T-helper 9 cell (primary cell): ENCODE measurements at places on chromosomes 16 and 17.

- DNase-seq: no peak
These were observed 351.2 kb downstream of the UTP18 start for GRCh38 chr17:51611585-51611984.

- no peak for DNase-seq
These were observed 16.1 kb downstream of the TIMM22 start for GRCh38 chr17:1012823-1013728.

GRCh38 chr16:55643161-55643970 lies 12.4 kb upstream of the SLC6A2 start:
- DNase-seq: no peak

- DNase-seq: no peak
These were observed 160.1 kb upstream of the KIF2B start for GRCh38 chr17:53662608-53663007.

GRCh38 chr17:31538080-31538762 lies 146.7 kb downstream of the RAB11FIP4 start:
- no peak for DNase-seq

GRCh38 chr17:32746698-32747097 lies 130.2 kb downstream of the MYO1D start:
- no peak for DNase-seq

DNA sequence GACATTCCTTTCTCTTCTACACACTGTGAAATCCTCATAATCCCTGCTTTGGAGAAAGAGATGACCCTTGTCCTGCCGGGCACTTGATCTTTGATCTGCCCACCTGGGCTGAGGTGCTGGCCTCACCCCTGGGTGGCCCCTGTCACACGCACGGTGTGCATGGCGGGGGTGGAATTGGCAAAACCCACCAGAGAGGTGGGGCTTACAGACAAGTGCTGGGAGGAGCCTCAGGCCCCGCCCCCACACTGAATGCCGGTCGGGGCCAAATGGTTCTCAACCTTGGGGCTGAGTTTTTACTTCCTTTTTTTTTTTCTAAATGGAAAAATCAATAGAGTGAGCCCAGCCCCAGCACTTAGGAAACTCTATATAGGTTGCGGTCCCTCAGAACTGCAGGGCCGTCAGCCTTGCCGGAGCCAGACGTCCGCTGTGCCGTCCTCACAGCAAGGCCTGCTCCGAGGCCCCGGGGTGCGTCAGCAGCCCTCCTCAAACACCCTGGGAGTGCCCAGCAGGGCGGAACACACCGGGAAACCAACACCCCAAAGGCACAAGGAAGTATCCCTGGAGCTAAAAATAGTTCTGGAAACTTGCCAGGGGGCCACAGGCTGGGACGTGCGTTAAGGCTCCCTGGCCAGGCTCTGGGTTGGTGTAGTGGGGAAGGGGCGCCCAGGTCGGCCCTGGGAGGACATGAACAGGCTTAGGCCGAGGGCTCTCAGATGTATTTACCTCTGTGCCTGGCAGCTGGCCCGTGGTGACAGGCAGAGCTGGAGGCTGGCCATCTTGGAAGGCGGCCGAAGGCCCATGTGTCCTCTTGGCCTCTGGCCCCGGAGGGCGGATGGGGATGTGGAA lies 11.0 kb downstream of the GPRC5C start:
- DNase-seq: no peak

- DNase-seq: no peak
These were observed 14.2 kb upstream of the NFATC3 start for GRCh38 chr16:68070806-68071517.

DNA sequence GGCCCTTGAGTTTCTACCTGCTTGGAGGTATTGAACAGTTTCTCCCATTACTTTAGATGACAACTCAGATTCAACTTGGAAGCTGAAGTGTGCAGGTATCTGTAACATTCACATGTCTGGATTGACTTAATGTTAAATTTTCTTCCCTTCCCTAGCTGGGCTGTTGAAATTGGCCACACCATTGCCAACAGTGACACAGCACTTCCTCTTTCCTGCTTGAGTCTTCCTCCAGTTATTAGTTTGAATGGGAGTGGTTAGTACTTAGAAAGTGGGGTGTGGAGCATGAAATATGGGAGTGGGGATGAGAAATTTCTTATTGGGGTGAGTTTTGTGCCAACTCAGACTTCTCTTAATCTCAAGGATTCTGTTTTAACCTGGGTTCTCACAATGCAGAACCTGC lies 454.9 kb downstream of the KCNJ2 start:
- DNase-seq: no peak

DNA sequence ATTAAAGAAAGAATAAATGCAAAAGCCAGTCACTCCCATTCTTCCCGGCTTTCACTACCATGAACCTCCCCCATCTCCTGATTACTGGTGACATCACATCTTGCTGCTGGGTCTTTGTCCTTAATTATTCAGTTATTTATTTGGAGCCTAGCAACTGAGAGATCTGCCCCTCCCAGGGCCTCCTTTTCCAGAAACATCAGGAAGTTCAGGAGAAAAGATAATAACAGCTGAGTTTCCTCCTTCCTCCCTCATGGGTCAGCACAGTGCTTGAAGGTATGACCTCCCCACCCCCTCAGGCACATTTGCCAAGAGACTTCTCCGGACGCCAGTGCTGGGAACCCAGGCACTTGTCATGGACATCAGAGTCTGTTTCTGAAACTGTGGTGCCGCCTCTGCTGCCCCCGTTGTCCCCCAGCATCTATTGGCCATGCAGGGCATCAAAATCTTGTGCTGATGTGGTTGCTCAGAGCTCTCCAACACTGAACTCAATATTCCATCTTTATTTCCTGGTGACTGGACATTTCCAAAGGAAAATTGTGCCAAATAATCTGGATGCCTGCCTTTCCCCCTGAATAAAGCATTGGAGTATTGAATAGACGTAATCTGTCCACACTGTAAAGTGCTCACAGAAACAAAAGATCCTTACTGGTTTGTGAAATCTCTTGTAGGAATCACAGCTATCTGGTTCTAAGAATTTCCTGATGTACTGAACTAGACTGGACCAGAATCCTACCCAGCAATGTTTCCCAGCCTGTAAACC lies 71.8 kb downstream of the ZNF18 start:
- no peak for DNase-seq

GRCh38 chr17:56838687-56839086 lies 4.7 kb downstream of the DGKE start:
- no peak for DNase-seq

DNA sequence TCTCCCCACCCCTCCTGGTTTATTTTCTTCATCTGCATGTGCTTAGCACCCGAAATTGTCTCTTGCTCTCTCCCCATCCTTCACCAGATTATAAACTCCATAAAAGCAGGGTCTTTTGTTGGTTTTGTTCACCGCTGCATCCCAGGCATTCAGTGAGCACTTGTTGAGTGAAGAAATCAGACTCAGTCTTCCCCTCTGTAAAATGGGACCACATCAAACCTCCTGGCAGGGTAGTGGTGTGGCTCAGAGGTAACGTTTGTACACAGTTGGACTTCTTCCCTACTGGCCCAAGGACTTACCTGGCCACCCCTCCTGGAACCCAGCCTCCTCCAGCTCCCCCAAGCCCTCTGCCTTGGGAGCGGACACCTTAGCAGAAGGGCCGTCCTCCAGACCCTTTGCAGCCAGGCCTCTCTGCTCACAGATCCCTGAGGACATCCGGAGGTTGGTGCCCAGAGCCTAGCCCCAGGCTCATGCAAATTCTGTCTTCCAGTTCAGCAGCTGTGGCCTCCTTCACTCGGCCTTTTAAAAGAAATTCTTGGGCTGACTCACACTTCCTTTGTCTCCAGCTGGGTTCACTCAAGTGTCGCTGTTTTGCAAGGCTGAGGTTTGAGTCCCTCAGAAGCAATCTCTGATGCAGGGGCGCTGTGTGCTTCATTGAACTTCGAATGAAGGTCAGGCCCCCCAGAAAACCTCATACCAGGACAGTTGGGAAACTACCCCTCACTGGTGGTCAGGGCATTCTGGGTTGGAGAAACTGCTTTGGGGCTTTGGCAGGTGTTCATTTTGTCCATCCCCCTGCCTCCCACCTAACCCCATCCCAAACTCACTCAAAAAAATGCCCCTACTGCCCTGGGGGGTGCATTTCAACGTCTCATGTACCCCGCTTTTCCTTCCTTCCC lies 16.8 kb upstream of the RMI2 start:
- peak; percentile 14 for DNase-seq

GRCh38 chr17:279331-279730 lies 73.3 kb downstream of the RPH3AL start:
- DNase-seq: no peak

GRCh38 chr17:44990994-44991393 lies 22.9 kb upstream of the C1QL1 start:
- DNase-seq: no peak

GRCh38 chr16:80350061-80350460 lies 190.7 kb upstream of the DYNLRB2 start:
- no peak for DNase-seq

- no peak for DNase-seq
These were observed 408.6 kb downstream of the MAF start for GRCh38 chr16:79191933-79192332.

DNA sequence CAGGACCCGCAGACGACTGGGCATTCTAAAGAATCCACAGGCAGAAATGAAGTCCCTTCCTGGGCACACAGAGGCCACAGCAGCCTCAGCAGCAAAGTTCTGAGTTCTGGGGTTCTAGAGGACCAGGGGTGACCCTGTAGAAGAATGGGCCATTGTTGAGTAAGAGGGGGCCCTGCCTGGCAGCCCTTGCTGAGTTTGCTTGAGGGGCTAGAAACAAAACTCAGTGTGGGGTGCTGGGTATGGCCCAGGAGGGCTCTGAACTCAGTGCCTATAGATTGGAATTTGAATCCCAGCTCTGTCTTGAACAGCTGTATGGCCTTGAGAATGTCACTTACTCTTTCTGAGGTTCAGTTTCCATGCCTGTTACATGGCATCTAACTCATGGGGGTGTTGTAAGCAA lies at the start of gene PDILT:
Gene PDILT (minus strand): TSS at position 101 of the 400 bp plus-strand sequence. CDS start 5,437 bp downstream, outside the sequence.
- no peak for DNase-seq

- no peak for DNase-seq
These were observed 144.4 kb downstream of the GAS7 start for GRCh38 chr17:10053782-10054540.

- no peak for DNase-seq
These were observed 113.8 kb upstream of the CHMP6 start for GRCh38 chr17:80877729-80878303.

- no peak for DNase-seq
These were observed 121.0 kb downstream of the C16orf95 start for GRCh38 chr16:87196231-87196630.

- DNase-seq: no peak
These were observed 27.6 kb upstream of the PITPNA start for GRCh38 chr17:1590029-1590746.

DNA sequence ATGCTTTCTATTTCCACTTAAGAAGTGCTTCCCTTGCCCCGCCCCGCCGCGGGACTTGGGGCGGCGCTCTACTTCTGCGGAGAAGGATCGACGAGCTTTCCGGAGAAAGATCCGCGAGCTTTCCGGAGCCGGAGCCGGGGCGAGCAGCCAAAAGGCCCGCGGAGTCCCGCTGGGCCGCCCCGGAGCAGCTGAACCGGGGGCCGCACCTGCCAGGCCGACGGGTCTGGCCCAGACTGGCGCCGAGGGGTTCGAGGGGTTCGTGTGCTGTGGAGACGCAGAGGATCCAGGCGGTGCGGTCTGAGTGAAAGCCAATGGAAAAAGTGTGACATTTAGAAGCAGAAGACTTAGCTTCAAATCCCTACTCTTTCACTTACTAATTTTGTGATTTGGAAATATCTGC lies 50.8 kb downstream of the TBC1D26 start:
- DNase-seq: no peak

DNA sequence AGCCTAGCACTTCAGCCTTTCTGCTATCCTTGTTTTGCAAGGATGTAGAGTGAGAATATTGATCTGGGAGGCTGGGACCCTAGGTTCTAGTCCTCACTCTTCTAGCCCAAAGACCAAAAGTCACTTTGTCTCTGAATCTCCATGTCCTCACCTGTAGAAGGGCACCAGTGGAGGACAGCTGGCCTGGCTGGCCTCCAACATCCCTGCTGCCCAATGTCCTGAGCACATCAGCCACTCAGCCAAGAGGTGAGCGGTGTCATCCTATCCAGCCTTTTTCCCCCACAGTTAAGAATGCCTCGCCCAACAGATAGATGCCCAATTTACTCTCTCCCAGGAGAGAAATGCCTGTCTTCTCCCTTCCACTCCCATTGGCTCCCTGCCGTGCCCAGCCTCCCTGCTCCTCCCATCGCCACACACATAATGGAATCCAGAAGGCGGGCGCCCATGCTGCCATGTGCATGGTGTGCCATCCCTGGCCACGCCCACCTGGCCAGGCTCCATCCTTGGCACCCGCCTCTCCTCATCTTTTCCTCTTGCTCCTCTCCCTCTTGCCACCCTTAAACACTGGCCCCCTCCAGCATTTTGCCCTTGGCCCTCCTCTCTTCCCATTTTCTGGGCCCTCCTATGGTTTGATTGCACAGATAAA lies 157.3 kb upstream of the SDK2 start:
- no peak for DNase-seq

GRCh38 chr17:81386646-81387099 lies 8.6 kb upstream of the BAHCC1 start:
- DNase-seq: no peak

- no peak for DNase-seq
These were observed 203.7 kb upstream of the SDK2 start for GRCh38 chr17:73847952-73848351.

DNA sequence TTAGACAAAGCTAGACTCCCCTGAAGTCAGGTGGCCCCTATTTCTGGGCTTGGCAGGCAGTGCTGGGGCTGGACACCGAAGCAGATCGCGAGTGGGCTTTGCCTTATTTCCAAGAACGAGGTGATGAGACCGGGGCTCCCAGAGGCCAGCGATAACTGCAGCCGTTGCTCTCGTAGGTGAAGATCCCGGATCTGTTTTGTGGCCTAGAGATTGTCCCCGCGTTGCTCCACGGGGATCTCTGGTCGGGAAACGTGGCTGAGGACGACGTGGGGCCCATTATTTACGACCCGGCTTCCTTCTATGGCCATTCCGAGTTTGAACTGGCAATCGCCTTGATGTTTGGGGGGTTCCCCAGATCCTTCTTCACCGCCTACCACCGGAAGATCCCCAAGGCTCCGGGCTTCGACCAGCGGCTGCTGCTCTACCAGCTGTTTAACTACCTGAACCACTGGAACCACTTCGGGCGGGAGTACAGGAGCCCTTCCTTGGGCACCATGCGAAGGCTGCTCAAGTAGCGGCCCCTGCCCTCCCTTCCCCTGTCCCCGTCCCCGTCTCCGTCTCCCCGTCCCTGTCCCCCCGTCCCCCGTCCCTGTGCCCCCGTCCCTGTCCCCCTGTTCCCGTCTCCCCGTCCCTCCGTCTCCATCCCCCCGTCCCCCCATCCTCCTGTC lies 1.5 kb upstream of the TBCD start:
- no peak for DNase-seq

DNA sequence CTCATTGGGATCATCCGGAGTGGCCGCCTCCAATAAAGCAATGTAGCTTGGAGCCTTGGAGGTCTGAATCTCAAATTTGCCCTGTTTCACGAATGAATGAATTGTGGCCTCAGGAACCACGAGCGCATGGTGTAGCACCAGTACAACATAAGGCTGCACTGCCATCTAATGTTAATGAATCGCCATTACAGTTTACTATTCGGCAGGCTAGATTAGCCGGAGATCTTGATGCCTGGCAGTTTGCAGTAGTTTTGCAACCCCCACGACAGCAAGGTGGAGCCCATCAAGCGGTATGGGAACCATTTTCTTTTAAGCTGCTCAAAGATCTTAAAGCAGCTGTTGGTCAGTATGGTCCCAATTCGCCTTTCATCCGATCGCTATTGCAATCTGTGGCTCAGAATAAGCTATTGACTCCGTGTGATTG lies 18.8 kb downstream of the ALOX15B start:
- DNase-seq: peak; percentile 17

GRCh38 chr16:47523342-47524006 lies 62.3 kb downstream of the PHKB start:
- no peak for DNase-seq
